ENCODE measurements at places on chromosomes 4 and X.

DNA sequence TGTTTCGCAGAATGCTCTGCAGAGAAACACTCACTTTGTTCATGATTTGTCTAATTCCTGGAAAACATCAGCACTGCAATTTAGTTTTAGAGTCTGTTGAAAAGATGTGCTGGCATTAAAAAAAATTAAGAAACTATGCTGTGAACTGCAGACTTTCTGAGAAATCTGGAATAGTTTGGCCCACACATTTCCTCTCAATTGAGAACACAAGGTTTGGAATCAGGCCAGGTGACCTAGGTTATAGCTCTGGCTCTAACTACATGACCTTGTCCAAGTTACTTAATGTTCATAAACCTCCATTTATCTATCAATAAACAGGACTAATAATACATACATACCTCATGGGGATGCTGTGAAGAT, 61.4 kb upstream of the ENPEP start:
- DNase-seq: no peak

DNA sequence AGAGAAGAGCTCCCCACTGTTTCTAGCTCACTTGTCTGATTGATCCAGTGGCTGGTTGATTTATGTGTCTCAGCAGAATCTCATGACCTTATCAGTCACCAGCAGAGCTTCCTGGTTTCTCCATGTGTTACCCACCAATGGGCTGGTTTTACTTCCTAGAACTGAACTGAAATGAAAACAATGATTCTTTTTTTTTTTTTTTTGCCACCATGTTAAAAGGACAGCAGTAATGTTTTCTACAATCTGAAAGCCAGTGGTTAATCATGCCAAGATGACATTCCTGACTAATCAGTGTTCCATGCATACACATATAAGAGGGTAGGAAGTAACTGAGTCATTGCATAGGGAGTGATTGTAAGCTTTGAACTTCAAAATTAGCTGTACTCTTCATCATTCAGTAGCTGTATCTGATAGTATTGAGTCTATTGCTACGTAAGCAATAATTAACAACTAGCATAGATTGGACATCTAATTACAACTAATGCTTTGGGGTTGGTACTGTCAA, 67.7 kb downstream of the SLC4A4 start:
- DNase-seq: no peak

DNA sequence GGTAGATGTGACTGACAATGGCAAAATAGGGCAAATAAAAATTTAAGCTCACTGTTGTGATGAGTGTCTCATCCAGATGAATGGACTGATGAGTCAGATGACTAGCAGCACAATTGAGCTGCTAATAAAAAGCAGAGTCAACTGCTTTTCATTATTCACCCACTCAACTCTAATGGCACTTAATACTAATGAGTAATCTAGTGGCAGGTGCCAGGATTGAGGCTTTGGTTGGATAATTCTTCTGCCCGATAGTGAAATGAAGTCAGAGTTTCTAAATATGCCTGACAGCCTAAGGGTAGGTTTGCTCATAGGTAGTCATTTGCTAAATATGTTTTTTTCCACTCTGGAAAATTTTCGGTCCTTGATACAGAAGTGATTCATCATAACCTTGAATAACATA, 10.4 kb downstream of the OGT start:
- DNase-seq: no peak

GRCh38 chr4:6456450-6456849, 16.0 kb downstream of the PPP2R2C start:
- DNase-seq: no peak

GRCh38 chrX:69365349-69365748, 138.8 kb upstream of the NALF2 start:
- DNase-seq: no peak

DNA sequence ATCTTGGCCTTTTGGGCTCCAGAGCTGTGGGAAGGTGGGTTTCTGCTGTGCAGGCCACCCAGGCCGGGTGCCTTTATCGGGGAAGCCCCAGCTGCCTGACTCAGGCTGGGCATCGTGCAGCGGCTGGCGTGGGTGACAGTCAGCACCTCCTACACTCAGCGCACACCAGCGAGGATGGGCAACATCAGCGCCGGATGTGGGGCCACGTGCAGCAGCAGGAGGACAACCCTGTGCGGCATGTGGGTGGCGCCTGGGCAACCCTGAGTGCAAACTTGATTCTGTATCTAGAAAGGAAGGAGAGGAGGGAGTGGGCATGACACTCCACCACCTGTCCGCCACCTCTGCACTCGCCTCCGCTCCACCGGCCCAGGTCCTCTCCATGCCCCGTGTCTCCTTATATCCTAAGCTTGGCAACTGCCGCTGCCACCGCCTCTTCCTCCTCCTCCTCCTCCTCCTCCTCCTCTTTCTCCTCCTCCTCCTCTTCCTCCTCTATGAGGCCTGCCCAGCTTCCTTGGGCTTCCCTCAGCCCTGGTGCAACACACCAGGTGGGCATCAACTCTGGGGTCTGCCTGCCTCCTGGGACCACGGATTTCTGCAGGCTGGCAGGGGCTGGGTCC, 107.4 kb upstream of the AFAP1 start:
- no peak for DNase-seq

DNA sequence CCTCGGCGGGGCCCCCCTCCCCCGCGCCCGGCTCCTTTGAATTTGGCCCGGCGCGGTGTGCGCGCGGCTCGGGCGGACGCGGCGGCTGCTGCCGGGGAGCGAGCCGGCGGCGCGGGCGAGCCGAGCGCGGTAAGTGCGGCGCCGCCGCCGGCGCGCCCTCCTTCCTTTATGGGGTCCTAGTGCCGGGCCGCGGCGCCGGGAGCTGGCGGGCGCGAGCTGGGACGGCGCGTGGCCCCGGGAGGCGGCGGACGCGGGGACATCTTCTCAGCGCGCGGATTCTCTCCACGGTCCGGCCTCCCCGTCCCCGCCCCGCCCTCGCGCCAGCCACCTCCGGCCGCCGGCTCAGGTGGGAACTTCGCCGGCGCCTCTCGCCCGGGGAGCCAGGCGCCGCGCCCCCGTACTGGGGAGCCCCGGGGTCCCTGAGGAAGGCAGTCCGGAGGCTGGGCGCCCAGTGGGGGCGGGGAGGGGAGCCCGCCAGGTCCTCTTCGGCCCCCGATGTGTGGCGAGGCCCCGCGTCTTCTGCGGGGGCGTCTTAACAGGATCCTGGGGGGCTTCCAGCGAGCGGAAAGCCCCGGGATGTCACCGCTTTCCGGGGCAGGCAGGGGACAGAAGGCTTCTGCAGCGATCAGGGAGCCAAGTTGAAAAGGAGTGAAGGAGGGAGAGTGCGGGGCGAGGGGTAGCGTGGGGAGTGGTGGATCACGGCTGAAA, 98.4 kb upstream of the TENM3 start:
- DNase-seq: no peak

- DNase-seq: no peak
Observed at GRCh38 chr4:21625447-21625846, 323.1 kb downstream of the KCNIP4 start.

DNA sequence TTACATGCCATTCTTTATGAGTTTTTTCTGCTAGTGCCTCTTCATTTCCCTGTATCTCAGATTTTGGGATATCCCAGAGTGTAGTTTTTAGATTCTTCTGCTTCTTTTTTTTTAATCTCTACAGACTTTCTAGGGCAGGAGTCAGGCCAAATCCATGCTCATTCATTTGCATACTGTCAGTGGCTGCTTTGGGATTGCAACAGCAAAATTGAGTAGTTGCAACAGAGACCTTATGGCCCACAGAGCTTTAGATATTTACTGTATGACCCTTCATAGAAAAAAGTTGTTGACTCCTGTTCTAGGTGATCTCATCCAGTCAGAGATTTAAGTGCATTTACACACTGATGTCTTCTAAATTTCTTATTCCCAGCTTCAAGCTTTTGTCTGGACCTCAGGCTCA, 35.3 kb downstream of the ARFIP1 start:
- no peak for DNase-seq

DNA sequence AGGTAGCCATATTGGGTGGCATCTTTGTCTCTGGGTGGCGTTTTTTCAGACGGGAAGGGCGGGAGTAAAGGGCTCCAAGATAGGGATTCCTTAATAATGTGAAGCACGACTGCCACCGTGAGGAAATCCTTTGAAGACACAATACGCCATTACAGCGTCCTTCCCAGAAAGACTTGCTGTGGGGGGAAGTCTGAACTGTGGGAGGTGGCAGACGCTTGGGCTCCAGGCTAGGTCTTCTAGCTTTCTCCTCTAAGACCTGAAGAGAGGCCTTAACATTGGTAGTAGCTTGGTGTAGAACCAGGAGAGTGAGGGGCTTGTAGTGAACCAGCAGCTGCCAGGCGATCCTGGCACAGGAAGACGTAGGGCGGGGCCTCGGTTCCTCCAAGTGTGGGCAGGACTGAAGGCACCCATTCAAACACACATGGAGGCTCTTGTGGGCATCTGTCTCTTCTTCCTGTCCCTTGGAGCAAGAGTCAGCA, 197.3 kb downstream of the OR13H1 start:
- DNase-seq: no peak

- no peak for DNase-seq
Observed at GRCh38 chr4:87734084-87734483, 65.3 kb upstream of the IBSP start.

GRCh38 chr4:102761906-102762305, 1.1 kb upstream of the MANBA start:
- no peak for DNase-seq

DNA sequence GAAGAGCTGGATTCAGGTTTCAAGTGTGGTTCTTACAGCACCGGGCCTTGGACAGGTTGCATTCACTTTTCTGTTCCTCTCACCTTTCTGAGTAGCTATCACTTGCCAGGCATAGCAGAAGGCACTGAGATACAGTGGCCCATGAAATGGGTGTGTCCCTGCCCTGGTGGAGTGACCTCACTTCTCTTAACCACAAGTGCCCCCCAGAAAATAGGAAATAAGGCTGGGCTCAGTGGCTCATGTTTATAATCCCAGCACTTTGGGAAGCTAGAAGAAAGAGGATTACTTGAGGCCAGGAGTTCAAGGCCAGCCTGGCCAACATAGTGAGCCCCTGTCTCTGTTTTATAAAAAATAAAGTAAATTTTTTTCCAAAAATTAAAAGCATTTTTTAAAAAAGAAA, 101.7 kb upstream of the KIT start:
- no peak for DNase-seq

- no peak for DNase-seq
Observed at GRCh38 chr4:87122252-87122651, 98.2 kb downstream of the KLHL8 start.

GRCh38 chrX:153831429-153832150, 1.2 kb upstream of the PDZD4 start:
- DNase-seq: no peak

- DNase-seq: no peak
Observed at GRCh38 chr4:1192493-1193205, 20.3 kb upstream of the SPON2 start.

DNA sequence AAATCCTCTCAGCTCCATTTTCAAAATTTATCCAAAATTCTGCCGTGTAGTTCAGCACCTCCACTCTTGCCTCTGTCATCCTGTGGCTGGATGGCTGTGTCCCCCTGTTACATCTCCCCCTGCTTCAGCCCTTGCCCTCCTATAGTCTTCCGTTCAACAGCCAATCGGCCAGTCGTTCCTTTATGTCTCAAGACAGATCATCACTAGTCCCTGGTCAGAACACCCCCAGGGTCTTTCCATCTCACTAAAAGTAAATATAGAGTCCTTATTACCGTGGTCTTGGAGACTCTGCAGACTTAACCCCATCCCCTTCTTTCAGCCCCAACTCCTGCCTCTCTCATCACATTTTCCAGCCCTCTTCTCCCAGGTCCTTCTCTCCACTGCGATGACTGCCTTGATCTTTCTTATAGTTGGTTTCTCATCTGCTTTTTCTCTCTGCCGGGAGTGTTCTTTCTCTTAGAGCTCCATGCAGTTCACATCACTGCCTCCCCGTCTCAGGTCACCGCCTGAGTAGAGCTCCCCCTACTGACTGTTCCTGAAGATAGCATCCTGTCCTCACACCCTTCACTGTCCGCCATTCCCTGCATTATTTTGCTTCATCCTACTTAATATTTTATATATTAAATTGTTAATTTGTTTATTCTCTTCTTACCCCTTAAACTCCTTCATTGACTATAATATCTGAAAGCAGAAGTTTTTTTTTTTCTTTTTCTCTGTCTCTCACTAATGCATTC, 736.9 kb upstream of the MAGEB2 start:
- no peak for DNase-seq

DNA sequence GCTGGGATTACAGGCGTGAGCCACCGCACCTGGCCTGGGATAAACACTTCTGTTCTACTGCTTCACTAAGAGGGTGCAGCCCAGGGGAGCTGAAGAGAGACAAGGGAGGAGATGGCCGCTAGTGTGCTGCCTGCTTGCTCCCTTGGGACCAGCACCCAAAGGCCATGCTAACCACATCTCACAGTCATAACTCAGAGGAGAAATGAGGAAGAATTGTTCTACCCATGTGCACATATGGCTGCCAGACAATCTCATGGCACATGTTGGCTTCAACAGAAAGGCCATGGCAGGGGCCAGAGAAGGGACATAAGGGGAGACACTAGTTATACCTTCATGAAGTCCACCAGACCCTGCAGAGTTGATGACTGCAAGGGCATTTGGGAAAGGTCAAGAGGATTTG, 22.4 kb downstream of the CLDN22 start:
- DNase-seq: no peak

All from stimulated activated CD4-positive, alpha-beta T cell treated with anti-CD3 and anti-CD28 coated beads, Interleukin-4, amount 100 ng/mL, for 4 hours (primary cell).